Kasumi-1 (cell line): ENCODE measurements at places on chromosomes 4 and X.

DNA sequence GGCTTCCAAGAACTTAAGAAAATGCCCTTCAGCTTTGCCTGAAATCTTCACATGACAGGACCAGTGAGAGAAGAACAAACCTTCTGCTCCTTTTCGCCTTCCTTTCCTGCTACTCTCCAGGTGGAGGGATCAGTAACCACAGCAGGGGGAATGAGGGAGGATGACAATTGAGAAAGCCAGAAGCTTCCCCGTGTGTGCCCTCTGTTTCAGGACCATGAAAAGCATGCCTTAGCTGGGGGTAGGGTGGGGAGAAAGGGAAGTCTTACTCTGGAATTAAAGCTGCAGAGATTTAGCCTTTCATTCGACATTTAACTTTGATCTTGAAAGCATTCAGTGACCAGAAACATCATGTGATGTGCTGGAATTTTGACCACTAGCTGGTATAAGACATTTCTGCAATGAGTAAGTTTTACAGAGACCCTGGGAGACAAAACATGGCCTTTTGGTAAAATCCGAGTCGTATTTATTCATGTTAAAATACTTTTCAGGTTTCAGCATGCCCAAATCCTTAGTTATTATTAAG is 10.6 kb upstream of the PUDP start:
- no peak for DNase-seq

DNA sequence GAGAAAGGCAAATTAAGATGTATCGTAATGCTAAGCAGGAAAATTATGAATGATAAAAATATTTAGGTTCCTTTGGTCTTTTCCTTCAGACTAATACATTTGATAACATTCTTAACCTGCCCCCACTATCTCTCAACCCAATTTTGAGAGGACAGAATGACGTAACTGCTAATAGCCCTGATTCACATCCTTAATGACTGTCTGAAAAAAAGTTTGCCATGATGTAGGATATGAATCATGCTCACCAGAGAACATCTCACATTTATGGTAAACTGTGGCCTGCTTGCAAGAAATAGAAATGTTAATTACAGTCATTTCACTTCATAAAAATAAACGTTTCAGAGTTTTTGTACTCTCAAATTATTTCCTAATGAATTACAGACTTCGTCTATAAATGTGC is 128.0 kb upstream of the VEGFC start:
- DNase-seq: no peak

GRCh38 chr4:98794565-98795205 is 134.2 kb downstream of the EIF4E start:
- DNase-seq: peak; percentile 17

DNA sequence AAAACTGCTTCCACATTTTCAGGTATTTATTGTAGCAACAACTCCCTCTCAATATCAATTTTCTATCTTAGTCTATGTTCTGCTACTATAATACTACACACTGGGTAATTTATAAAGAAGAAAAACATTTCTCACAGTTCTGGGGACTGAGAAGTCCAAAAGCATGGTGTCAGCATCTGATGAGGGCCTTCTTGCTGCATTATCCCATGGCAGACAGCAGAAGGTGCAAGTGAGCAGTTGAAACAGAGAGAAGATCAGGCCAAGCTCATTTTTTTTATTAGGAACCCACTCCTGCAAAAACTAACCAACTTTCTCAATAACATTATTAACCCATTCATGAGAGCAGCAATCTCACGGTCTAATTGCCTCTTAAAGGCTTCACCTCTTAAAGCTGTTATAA is 376.0 kb downstream of the RAB28 start:
- no peak for DNase-seq

DNA sequence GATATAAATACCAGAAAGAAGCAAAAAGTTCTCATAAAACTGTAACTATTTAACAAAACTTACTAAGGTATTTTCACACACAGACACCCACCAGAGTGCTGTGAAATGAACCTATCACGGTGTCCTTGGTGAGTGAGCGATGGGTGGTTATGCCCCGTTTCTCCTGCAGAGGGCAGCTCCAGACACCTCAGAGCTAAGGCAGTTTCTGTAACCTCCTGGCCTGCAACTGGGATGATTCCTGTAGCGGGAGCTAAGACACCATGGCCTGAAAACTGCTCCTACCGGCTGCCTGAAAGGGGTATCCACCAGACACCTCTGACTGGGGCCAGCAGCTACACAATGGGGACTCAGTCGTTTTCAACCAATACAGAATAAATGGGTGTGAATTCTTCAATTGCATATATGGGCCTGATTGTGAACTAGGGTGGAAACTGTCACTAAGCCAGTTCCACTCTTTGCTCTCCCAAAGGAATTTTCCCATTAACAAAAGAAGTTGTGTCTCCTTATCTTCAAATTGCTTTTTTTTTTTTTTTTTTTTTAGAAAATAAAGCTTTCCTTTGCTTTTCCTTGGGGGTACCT is 2375.8 kb upstream of the TENM3 start:
- peak; percentile 90 for DNase-seq

GRCh38 chrX:9393571-9393970 is 71.3 kb upstream of the TBL1X start:
- no peak for DNase-seq

GRCh38 chr4:15438939-15439524 is 11.2 kb downstream of the C1QTNF7 start:
- DNase-seq: no peak

DNA sequence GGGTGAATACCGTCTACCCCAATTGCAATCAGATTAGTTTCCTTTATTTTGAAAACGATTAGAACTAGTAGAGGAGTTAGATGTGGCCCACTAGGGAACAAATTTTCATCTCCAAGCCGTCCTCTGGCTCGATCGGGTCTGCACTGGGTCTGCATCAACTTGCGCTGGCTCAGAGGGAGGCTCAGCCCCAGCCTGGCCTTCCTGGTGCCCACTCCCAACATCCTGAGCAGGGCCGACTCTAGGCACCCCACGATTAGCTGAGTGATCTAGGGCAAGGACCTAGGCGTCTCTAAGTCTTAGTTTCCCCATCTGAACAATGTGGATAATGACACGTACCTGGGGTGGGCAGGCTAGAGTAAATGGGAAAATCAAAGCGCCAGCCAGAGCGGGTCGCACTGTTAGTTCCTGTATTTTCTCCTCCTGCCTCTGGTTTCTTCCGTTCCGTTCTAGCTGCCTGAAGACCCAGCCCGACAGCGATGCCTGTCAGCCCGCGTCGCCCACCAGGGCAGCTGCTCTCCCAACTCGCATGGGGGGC is 7.7 kb upstream of the HAND2 start:
- peak; percentile 33 for DNase-seq

DNA sequence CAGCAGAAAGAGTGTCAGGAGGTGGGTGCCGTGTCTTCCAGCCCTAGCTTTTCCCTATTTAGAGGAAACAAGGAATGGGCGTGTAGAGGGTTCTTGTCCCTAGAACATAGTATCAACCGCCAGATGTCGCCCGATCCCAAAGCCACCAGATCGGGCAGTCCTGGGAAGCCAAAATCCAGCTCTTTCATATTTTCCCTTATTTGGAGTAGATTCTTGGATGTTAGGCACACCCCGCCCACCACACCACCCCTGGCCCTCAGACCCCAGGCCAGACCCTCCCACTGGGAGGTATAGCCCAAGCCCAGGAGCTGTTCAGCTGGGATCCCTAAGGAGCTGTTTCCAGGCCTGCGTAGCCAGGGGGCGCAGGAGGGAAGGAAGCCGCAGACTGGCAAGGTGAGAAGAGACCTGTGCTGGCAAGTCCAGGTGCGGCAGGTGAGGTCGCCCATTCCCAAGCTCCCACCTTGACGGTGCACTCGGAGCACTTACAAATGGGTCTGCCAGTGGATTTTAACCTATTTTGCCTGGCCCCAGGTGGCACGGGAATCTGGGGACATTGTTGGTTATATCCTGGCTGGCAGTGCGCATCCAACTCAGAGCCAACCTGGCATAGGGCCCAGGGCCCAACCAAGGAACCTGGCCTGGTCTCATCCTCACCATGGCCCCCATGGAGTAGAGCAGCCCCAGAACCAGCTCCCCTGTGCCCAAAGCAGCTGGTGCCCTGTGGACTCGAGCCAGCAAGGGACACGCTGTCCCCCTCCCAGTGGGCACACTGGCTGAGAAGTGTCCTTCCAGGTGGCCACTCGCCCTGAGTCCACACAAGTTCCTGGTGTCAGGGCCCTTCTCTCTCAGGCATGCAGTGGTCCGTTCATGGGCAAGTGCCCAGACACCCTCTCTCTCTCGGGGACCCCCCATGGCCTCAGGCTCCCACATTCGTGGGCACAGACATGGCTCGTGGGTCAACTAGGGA is 811 bp downstream of the FLNA start:
- DNase-seq: peak; percentile 37

GRCh38 chr4:140152013-140152703 is 1.8 kb downstream of the MAML3 start:
- DNase-seq: peak; percentile 94
